CD4-positive, alpha-beta T cell treated with Interleukin-15 for 4 hours (primary cell): ENCODE measurements at places on chromosomes 12 and 14.

DNA sequence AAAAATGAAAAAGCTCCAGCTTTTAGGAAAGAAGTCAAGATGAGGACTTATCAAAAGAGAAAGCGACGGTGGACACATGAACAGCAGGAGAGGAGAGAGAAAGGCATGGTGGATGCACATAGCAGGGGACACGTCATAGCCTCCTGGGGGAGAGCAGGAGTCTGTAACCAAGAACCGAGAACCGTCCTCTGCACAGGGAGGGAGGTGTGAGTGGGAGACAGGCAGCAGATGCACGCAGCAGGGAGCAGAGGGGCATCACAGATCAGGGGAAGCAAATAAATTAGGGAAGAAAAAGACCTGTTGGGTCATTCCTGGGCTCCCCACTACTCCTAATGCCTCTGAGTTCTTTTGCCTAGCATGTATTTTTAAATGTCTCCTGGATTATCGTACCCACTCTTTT lies 138.1 kb upstream of the RMST start:
- no peak for DNase-seq

- no peak for DNase-seq
Measured at GRCh38 chr14:59755409-59756135, 115.0 kb downstream of the RTN1 start.

GRCh38 chr12:67676624-67677023 lies 28.1 kb downstream of the DYRK2 start:
- no peak for DNase-seq

GRCh38 chr12:29902043-29902442 lies 118.3 kb upstream of the TMTC1 start:
- no peak for DNase-seq

- DNase-seq = no peak
Measured at GRCh38 chr12:27901959-27902358, 70.6 kb downstream of the PTHLH start.

DNA sequence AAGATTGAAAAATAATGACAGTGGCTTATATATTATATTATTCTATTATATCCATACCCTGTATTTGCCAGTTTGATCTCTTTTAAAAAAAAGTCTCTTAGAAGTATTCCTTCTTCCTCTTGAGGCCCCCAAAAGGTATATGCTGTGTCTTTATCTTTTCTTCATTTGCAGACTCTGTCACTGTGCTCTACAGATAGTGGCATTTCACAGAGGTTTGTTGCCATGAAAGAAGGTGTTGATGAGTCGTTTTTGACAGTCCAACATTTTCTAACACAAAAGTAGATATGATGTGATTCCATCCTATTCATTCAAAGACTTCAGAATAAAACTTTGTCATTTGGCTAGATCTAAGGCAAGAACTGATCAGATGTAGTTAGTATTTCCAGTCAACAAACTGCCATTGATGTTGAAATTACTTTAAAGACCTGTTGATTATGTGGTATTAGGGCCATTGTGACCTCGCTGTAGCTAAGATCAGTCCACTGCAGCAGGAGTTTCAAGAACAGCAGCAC lies at the start of gene CCDC196:
CCDC196 (plus strand) TSS at position 462 of the 512 bp plus-strand sequence. CDS start 132 bp downstream, outside the sequence.
- DNase-seq = no peak

DNA sequence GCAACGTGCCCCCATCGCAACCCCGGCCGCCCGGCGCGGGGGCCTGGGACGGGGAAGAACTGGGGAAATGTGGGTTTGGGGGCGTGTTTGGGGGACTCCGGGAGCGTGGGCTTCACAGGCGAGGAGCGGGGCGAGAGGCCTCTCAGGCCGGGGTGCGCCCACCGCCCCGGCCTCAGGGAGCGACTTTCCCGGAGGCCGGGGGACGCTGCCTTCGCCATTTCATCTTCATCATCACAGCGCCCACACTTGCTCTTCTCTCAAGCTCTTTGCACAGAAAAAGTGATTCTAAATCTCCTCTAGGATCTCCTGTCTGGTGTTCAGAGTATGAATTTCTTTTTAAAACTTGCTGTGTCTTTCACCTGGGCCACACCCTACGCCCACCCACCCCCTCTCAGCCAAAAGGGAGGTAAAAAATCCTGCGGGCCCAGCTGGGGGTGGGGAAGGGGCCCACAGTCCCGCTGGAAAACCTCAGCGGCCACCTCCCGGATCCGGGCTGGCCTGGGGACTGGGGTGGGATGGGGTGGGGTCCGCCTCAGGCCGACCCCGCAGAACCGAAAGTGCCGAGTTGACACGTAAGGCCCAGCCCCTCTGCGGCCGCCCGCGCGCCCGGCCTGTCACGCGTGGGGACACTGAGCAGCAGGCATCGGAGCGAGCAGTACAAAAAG lies 7.4 kb downstream of the CDKN1B start:
- DNase-seq = peak; percentile 13
